ENCODE measurements at places on chromosomes 4 and X.

- no peak for DNase-seq
Observed at GRCh38 chrX:132093239-132093860, 34.5 kb downstream of the FRMD7 start.

DNA sequence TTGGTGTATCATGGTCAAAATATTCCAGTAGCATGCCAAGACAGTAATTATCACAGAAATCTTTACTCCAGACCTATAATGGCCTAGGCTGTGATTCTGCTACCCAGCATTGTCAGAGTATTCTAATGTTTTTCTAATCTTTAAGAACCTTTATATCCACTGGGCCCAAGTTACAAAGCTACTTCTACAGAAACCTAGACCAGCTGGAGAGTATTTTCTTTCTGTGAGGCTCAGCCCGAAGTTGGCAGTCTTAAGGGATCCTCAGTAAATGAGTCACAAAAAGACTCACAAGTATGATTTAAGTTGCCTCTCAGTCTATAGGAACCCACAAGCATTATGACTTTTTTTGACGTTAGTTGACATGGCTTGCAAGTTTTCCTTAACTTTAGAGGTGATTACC is 638.5 kb upstream of the FAM241A start:
- no peak for DNase-seq

- DNase-seq = no peak
Observed at GRCh38 chrX:139538907-139539790, 8.6 kb downstream of the F9 start.

DNA sequence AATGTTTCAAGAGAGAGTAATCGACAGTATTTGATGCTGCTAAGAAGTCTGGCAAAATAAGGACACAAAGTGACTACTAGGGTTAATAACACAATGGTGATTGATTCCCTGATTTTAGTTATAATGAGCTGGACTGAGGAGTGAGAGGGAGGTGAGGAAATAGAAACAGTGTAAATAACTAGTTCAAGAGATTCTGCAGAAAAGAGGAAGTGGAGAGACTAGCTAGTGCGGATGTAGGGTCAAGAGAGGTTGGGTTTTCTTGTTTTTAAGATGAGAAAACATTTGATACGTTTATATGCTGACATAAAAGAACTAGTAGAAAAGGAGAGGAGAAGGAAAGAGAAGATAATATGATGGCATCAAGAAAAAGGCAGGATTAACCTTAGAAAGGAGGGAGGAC is 12.2 kb upstream of the TRPC5 start:
- no peak for DNase-seq

- DNase-seq = no peak
Observed at GRCh38 chrX:130887376-130887775, 15.6 kb downstream of the ENOX2 start.

- DNase-seq = no peak
Observed at GRCh38 chr4:7236847-7237246, 44.5 kb downstream of the SORCS2 start.

DNA sequence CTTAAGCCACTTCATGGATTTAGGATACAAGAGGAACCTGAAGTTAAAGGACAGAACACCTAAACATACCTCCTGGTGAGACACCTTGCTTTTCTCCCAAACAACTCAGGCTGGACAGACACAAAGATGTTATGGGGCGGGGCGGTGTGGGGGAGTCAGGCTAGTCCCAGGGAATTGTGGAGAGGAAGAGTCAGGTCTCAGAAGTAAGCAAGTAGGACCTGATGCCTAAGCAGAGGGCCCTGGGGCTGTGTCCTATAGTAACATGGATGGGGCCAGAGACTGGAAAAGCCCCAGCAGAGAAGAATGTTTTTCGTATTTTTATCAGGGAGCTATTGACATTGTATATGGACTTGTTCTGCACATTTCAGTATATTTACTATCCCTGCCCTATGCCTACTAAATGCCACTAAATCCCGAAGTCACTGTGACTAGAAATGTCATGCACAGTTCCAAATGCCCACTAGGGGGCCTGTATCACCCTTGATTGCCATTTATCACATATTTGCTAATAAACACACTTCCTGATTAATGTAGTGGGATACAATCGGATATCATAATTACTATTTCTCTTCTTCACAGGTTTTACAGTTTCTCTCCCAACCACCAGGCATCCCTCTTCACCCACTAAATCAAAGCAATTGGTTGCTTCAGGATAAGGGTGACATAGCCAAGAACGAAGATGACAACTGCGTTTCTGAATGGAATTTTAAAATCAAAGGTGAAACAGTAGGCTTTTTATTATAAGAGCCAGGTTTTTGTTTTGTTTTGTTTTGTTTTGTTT is 23.8 kb upstream of the ARHGAP10 start:
- DNase-seq = peak; percentile 30

- no peak for DNase-seq
Observed at GRCh38 chr4:104944596-104944995, 202.1 kb upstream of the TET2 start.

- no peak for DNase-seq
Observed at GRCh38 chrX:1909419-1910206, 294.8 kb downstream of the ASMT start.

DNA sequence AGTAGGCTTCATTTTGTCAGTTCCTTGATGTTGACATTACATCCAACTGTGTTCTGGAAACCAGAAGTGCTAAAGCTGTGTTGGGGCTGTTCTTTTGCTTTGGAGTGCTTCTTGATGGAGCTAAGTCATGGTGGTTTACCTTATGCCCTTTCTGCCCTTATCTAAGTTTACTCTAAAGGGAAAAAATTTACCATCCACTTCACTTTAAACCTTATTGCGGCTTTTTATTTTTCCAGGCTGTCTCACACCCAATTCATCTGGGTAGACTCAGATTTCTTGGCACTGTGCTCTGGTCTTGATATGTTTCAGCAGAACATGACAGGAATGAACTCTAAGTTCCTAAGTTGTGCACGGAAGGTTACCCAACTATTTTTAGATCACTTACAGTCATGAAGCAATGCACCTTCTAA is 104.7 kb upstream of the TTC29 start:
- DNase-seq = no peak

- no peak for DNase-seq
Observed at GRCh38 chr4:4555916-4556315, 14.1 kb upstream of the STX18 start.

DNA sequence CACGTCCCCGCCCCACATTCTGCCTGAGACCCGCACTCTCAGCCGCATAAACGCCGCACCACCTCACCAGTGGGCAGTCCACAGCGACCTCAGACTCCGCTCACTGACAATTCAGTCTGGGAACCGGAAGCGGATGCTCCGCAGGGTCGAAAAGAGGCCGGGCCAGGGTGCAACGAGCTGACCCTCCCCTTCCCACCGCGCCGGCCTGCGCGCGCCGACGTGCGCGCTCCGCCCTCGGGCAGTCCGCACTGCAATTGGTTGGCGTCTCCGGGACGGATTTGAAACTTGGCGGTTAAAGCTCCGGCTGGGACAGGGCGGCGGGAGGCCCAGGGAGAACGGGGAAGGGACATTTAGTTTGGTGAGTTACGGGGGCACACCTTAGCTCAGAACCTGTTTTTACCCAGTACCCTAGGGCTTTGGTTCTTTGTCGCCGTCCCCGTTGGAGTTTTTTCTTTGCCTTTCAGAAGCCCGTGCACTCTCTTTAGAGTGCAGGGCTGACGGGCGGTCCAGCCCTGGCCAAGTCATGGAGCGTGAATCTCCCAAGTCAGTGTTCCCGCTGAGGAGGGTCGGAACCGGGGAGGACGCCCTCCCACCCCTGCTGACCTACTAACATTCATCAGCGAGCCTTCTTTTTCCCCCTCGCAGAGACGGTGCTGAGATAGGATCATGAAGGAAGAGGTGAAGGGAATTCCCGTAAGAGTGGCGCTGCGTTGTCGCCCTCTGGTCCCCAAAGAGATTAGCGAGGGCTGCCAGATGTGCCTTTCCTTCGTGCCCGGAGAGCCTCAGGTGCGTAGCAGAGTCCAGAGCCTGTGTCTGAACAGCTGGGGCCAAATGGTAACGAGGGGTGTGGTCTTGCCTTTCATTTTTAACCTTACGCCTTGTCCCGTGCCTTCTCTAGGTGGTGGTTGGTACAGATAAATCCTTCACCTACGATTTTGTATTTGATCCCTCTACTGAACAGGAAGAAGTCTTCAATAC is at the start of the genes KIF4A and PDZD11:
Gene KIF4A (plus strand): TSS at position 312 of the 978 bp plus-strand sequence. CDS start 355 bp downstream, at position 667.
Gene PDZD11 (minus strand): TSS at position 135 of the 978 bp plus-strand sequence. CDS start 586 bp downstream, outside the sequence.
- peak; percentile 60 for DNase-seq

DNA sequence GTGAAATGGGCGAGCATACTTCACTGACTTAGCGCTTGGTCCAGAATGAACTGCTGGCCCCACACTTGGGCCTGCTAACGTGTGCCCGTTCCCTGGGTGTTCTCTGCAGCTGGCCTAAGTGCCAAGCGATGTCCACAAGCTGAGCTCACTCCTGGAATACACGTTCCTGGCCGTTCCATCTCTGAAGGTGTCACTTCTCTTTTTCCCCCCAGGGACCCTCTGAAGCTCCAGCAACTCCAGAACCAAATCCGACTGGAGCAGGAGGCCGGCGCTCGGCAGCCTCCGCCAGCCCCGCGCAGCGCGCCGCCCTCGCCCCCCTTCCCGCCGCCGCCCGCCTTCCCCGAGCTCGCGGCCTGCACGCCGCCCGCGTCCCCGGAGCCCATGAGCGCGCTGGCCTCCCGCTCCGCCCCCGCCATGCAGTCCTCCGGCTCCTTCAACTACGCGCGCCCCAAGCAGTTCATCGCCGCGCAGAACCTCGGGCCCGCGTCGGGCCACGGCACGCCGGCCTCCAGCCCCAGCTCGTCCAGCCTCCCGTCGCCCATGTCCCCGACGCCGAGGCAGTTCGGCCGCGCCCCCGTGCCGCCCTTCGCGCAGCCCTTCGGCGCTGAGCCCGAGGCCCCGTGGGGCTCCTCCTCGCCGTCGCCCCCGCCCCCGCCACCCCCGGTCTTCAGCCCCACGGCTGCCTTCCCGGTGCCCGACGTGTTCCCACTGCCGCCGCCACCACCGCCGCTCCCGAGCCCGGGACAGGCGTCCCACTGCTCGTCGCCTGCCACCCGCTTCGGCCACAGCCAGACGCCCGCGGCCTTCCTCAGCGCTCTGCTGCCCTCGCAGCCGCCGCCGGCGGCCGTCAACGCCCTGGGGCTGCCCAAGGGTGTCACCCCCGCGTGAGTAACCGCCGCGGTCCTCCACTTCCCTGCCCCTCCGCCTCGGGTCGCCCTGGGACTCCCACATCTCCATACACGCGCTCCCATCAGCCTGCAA is 132.3 kb downstream of the CBR4 start:
- peak; percentile 7 for DNase-seq

DNA sequence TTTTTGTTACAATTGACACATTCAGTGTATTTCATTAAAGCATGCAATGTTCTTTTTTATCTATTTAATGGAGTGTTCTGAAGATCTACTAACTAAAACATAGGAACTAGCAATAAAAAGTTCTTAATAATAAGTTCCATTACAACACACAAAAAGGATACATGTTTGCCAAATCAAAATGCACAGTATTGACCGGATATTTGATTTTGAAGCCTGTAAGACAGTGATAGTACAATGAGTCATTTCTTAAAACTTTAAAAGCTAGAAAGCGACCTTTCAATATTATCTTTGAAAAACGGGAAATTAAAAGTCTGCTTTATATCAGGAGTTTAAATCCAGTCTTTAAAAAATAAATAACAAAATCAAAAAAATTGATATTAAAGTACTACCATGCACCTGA is 2.4 kb upstream of the PRDM5 start:
- no peak for DNase-seq

DNA sequence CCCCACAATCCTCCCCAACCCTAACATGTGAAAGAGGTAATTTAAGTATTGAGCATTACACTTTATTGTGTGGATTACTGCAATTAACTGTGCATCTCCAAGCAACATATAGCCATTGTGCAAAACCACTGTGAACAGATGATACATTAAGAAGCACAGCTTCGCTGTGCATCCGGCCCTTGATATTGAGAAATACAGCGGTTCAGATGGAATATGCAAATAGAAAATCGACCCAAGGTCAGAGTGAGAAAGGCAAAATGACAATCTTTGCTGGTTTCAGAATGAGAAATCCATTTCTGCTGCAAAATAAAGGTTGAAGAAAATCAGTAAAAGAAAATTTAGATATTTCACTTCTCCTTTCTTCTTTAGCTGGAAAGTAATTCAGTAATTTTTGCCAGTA is 805.9 kb upstream of the GRID2 start:
- no peak for DNase-seq
